Body of pancreas (tissue), 4 donors: ENCODE measurements at places on chromosomes 4 and X. TPM values are rescaled to one million over a fixed set of nuclear protein-coding genes. Genes with fewer than 3 reads are reported as not detected.

DNA sequence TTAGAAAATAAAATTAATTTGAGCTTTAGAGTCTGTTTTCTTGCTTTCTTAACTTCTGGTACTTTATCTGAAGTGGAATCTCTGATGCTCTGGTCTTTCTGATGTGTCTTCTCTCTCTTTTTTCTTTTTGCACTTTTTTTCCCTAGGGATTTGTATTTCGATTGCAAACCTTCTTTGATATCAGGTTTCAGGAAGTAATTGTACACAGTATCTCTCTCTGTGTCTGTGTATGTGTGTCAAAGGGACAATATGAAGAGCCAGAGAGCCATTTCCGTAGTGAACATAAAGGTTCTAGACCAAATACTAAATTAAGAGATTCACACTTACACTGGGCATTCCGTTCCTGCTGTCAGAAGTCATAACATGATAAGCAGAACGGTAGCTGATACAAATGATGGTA is 325.0 kb downstream of the PCDH7 start:
- no peak overlapping the region for H3K27ac ChIP-seq
- H3K27me3 ChIP-seq = no peaks in the 10 kb centered on the region
- H3K36me3 ChIP-seq = no peaks in the 10 kb centered on the region
- no peaks in the 10 kb centered on the region for H3K4me1 ChIP-seq

DNA sequence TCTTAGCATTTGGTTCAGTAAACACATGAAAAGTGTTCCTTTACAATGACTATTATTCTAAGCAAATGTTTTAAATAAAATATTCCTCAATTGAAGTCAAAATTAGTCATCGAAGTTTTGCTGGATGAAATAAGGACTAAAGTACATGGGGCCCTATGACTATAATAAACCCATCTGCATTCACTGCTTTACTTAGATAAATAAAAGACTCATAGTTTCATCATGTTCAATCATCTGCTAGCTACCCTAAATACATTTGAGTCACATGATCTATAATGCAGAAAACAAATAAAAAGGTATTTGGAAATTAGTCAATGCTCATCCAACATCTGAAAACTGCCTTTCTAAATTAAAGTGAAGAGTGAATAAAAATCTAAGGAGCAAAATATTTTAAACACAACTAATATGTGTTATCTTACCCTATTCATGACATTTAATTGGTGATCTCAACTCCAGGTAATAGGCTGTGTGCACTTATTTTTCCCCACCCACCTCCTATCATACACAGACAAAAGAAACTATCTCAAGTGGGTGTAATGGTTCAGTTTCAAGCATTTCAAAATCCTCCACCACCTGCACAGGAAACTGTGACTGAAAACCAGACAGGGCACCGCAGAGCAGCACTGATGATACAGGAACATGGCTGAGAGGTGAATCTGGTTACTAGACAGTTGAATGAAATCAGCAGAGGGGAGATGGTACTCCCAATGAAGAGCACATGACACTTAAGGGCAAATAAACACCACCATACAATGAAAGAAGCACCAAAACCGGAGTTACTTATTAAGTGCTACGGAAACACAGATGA is 78.6 kb downstream of the CAMK2D start:
- no peak for DNase-seq
- no peaks in the 10 kb centered on the region for H3K36me3 ChIP-seq
- H3K4me1 ChIP-seq = peaks cover 14% of the 10 kb centered on the region
- H3K27ac ChIP-seq = no peak overlapping the region
- H3K27me3 ChIP-seq = no peaks in the 10 kb centered on the region

DNA sequence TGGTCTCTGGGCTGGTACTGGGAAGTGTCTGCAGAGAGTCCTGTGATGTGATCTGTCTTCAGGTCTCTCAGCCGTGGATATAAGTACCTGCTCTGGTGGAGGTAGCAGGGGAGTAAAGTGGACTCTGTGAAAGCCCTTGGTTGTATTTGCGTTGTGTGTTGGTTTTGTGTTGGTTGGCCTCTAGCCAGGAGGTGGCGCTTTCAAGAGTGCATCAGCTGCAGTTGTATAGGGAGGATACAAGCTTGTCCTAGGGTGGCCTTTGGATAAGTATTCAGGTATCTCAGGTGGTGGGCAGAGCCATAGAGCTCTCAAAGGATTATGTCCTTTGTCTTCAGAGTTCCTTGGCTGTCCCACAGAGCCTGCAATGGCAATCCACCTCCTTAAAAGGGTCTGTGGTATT is 111.6 kb downstream of the MAGEB17 start:
- H3K4me1 ChIP-seq = no peaks in the 10 kb centered on the region
- H3K36me3 ChIP-seq = no peaks in the 10 kb centered on the region
- no peak overlapping the region for H3K4me3 ChIP-seq
- DNase-seq = peak; percentile 11
- no peak overlapping the region for H3K27ac ChIP-seq
- H3K27me3 ChIP-seq = no peaks in the 10 kb centered on the region

- H3K27ac ChIP-seq = no peak overlapping the region
- H3K4me1 ChIP-seq = no peaks in the 10 kb centered on the region
- no peaks in the 10 kb centered on the region for H3K36me3 ChIP-seq
Observed at GRCh38 chrX:39563178-39563577, 534.6 kb downstream of the BCOR start.

- no peak overlapping the region for H3K27ac ChIP-seq
- peak; percentile 17 for DNase-seq
- no peak overlapping the region for H3K4me3 ChIP-seq
- no peaks in the 10 kb centered on the region for H3K27me3 ChIP-seq
- peaks cover 9% of the 10 kb centered on the region for H3K4me1 ChIP-seq
- no peaks in the 10 kb centered on the region for H3K36me3 ChIP-seq
Observed at GRCh38 chrX:41445781-41446358, 1.3 kb upstream of the NYX start.

DNA sequence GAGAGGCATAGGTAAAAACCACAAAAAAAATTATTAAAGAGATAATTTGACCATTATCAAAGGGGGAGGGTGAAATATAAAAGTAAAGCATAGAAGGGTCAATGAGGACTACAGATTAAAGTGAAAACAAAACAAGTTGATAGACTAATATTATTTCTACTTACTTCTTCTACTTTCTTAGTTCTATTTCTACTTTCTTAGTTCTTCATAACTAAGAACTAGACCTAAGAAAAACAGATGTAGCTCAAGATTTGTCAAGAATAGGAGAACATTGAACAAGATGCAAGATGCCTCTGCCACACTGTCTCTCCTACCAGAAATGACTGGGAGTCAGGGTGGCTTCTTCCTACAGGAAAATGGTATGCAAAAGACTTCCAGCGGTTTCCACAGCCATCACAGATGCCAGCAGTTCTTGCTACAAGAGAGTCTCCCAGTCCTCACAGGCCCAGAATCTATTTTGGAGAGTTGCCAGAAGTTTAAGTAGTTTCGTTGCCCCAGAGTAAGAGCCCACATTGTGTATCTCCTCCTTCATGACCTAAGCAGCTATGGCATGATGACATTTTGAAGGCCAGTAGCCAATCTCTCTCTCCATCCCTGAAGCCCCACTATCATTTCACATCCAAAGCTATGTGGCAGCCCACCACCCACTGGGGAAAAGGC is 42.9 kb upstream of the DDX60 start:
- H3K27me3 ChIP-seq = no peaks in the 10 kb centered on the region
- DNase-seq = no peak

Gene TMEM31
- total RNA-seq = not detected
